BJ (cell line): ENCODE measurements at places on chromosomes 2 and 18.

DNA sequence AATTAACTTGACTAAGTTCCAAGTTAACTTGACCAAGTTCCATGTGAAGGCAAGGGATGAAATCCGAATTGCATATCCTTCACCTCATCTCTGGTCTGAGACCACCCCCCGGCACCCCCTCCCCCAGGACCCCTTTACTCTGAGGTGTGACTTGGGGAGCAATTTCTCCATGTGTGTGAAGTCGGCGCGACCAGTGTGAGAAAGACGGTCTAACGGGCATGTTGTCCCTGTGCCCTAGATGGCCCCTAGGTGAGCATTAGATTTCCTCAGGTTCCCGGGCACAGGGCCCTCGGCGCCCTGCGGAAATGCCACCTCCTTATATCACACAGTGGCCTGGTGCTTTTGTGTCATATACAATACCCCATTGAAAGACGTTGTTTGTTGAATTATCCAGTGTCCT is 137.1 kb downstream of the CTIF start:
- no peak for DNase-seq

GRCh38 chr2:10427618-10427949 is 20.5 kb downstream of the ODC1 start:
- DNase-seq: no peak

DNA sequence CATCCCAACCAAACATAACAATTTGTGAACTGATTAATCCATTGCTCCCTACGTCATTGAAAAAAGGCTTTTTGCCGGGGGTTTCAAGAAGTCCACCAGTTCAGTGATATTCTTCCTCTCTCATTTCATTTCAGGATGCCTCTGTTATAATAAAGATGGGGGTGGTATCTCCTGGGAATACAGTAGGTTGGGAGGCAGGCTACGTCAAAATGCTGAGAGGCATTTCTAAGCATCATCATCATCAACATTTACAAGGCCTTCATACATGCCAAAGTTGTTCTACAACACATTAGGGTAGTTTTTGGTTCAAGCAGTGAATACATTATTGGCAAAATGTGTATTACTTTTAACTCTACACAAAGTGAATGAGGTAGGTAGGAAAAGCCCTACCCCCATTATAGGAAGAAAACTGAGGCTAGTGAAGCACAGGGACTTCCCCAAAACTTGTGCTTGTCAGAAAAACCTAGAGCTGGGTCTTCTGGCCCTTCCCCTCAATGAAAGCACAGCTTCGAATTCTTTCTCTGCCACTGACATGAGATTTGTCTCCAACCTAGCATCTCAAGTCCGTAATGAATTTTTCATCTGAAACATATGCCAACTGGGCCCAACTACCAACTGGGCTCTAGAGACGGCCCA is 11.3 kb downstream of the OSR1 start:
- no peak for DNase-seq

DNA sequence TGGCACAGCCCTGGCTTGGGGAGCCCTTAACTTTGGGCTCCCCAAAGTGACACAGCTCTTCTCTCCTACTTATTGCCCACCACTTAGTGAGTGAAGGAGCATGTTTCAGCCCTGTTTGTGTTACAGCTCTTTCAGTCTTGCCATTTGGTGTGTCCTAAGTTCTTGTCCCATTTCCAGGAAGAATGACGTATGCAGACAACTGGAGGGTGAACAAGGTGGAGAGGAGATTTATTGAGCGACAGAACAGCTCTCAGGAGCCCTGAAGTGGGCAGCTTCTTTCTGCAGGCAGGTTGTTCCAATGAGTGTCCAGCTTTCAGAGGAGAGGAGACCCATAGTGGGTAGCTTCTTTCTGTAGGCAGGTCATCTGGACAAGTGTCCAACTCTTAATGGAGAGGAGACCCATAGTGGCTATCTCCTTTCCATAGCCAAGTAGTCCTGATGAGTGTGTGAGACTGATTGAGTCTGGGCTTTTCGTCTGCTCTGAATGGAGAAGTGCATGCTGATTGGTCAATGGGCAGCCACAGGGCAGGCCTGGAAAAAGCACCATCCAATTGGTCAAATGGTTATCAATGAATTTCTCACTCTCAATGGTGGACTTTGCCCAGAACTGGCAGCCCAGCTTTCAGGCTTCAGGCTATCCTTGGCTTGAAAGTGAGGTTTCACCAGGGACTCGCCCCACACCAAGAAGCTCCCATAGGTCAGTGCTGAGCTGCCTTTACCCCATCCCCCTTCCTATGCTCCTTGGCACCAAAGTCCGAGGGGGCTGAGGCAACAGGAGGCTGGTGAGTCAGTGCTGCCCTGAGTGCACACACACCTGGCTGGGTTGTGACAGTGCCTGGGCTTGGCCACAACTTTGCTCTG is 688.2 kb downstream of the NYAP2 start:
- no peak for DNase-seq

DNA sequence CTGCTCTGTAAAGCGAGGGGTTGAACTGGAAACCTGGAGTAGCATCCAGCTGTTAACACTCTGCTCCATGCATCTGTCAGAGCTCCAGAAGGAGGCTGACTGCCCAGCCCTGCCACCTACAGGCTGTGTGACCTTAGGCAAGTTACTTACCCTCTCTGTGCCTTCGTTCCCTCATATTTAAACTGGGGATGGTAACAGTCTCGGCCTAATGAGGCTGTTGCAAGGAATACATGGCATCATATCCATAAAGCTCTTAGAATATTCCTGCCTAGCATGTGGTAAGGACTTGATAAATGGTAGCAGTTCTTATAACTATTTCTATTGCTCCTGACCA is 80.6 kb downstream of the LRRFIP1 start:
- DNase-seq: no peak

DNA sequence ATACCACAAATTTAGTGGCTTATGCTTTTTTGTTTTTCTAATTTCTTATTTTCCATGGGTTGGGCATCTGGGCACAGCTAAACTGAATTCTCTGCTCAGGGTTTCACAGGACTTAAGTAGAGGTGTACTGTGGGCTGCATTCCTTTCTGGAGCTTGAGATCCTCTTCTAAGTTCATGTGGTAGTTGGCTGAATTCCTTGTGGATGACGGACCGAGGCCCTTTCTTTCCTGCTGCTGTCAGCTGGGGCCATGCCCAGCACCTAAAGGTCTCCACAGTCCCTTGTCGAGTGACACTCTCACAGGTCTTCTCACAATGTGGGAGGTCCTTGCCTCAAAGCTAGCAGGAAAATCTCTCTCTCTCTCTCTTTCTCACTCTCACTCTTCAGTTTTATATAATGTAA is 433.5 kb upstream of the LRATD1 start:
- no peak for DNase-seq

DNA sequence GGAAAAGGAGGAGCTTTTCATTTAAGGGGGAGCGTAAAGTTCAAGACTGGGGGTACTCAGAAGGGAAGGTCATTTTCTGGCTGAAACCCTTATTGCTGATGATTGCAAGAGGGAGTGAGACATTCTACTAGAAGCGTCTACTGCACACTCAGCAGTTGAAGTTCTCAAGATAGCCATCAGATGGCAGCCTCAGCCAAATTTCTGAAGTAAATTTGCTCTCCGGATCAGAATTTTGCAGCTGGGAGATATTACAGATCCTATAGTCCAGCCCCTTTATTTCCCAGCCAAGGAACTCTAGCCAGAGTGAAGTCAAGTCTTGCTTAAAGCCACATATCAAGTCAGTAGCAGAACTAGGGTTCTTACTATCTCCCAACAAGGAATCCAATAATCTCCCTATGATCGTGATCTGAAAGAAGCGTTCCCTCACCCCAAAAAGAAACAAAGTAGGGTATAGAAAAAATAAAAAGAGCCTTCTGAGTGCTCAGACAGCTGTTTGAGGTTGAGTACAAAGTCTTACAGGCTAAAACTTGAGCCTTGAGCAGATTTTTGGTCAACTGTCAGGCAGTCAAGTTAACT is 24.0 kb downstream of the RAX start:
- peak; percentile 47 for DNase-seq

DNA sequence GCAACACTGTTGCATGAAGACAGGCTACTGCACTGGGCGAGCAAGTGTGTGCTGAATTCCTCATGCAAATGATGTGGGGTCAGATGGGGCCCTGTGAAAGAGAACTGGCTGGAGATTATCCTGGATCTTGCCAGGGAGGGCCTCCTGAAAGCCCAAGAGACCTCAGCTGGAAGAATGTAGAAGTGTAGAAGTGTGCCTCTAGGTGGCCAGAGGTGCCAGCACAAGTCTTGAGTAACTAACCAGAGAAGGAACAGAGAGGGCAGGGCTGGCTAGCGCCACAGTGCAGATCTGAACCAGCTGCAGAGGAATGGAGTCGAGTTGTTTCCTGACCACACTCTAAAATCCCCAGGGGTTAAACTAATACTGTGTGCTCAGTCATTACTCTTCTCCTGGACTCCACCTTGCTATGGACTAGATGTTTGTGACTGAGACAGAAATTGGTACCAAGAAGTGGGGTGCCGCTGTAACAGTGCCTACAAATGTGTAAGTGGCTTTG is 399.3 kb downstream of the LRATD1 start:
- DNase-seq: no peak

DNA sequence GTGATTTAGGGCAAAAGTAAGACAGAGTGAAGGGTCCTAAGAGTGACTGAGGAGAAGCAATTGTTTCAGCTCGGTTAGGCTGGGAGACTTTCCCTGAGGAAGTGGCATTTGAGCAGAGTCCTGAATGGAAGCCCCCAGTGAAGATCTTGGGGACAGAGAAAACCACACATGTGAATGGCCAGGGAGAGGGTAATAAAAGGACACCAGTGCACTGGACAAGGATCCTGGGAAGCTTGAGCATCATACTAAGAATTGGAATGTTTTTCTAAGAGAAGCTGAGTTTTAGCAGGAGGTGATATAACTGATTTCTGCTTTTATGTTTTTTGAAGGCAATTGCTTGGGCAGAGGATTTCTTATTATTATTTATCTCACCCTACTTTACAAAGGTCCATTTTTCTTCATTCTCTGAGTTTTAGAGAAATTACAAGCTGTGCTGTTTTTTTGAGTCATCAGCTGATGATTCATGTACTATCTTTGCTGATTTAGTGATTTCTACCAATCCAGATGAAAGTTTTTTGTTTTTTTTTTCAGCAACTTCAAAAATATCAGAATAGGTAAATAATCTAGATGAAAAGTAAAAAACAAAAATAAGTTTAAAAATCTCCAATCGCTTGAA is 43.5 kb downstream of the MFSD6 start:
- DNase-seq: no peak

- no peak for DNase-seq
These were observed 21.2 kb downstream of the HS1BP3 start for GRCh38 chr2:20629581-20630171.

- DNase-seq: no peak
These were observed 245.6 kb downstream of the ANAPC1 start for GRCh38 chr2:111638274-111638877.

DNA sequence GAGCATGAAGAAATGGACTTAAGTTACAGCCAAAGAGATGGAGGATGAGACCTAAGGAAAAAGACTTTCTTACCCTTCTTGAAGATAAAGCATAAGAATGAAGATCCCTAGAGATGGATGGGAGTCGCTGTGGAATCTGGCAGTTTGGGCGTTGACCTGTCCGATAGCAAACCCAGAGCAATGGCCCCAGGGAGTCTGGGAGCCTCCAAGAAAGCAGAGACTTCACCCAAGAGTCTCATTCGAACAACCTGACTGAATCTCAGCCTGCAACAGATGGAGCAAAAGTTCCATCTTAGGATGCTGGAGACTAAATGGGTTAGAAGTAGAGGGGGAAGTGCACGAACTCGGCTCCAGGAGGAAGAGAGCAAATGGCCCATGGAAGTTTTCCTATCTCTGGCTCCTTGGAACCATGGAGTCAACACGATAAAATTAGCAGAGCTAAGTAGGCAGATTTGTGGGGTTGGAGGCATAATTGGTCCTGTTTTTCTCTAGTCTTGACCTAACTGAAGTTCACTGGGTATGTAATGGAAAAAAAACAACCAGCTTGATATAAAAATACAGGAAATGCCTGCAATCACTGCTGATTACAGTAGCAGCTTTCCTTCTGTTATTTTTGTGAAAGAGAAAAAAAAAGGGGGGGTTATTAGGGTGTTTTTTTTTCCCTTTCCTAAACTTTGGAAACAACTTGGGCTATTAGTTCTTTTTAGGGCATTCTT is 178.4 kb upstream of the EPAS1 start:
- no peak for DNase-seq

DNA sequence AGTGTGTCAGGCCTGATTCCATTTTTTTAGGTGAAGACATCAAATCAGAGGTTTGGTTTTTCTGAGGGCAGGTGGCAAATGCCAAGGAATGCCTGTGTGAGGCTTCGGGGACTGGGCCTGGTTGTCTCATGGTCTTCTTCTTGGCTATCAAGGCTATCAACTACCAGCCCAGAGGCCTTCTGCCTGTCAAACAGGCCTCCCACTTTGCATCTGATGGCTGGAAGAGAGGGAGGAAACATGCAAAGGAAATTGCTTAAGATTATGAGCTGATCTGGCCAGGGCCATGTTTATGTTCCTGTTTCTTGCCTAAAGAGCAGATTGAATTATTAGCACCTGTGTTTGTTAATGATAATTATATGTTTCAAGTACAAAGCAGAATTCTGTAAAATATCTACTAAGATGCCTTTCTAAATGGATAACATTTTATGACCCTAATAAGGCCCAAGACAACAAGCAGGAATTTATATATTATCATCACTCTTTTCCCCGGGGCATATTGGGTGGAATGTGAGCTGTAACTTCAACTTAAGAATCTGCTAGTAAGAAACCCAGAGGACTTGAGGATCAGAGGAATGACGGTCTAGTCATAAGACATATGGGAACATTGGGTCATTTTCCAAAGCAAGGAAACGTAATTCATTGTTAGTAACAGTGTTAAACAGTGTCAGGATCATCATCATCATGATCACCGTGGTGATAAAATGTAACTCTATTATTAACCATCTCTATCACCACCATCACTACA is 123.2 kb downstream of the LYPD6B start:
- DNase-seq: peak; percentile 27

DNA sequence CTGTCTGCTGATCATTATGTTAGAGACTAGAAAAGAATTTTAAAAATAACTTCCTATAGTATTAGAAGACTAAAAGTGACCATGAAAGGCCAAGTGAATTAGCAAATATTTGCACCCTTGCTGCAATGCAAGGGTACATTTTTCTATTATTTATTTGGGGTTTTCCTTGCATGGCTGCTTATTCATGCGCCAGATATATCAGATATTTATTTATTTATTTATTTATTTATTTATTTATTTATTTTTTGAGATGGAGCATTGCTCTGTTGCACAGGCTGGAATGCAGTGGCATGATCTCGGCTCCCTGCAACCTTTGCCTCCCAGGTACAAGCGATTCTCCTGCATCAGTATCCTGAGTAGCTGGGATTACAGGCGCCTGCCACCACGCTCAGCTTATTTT is 126.3 kb upstream of the LMAN1 start:
- DNase-seq: no peak

DNA sequence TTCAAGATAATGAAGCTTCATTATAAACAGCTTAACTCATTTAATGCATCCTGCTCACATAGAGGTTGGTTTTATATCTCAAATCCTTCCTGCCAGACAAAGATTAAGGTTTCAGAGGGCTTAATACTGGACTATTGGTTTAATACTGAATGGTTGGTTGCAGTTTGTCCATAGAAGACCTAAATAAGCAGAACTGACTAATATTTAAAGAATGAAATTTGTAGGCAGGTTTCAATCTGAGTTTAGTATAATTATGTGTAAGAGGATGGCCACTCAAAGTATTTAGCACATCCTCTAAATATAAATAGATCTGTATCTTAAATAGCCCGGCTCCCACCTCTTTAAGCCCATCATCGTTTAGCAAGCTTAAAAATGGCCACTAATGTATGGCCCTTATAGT is 92.5 kb downstream of the EPB41L5 start:
- DNase-seq: no peak
